ENCODE measurements at places on chromosomes 7 and 10.

DNA sequence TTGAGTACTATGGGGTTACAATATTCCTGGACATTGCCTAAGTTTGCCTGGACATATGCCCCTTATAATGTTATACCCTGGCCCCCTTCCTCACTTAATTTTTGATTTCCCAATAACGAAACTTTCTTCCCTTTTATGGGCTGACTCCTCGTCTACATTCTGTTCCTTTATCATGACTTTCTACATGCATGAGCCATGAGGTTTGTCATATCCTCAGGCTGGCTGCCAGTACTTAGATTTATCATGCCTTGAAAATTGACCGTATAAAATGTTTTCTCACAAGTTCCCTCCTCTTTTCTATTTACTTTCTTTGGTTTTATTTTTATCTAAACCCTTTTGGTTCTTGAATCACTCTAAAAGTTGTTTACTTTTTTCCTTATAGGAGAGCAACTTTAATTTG lies 4.7 kb downstream of the DNAH11 start:
- no peak for DNase-seq

DNA sequence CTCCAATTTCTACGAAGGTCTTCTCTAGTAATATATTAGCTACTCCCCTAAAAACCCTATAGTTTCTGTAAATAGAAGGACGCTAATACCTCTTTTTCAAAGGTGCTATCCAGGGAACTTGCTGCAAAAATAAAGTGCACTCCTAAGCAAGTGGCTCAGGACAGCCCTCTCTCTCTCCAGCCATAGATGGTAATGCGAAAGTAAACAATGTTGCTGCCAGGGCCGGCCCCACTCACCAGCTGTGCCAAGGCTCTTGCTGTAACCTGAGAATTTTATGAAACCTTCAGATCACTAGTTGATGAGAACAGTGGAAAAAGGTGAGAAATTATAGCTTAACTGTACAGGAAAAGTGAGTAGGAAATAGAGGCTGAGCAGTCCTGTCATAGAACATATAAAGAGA lies 10.9 kb upstream of the TAS2R39 start:
- no peak for DNase-seq

DNA sequence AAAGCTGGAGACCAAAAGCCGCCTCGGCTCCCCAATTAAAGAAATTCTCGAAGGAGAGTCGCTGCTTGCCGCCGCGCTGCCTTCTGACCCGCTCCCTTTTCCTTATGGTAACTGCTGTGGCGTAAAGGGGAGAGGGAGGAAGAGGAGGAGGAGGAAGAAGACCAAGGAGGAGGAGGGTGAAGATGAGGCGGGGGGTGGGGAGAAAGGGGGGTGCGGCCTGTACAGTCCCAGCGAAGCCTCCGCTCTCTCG lies 388 bp downstream of the CNOT4 start:
- DNase-seq, result no peak

DNA sequence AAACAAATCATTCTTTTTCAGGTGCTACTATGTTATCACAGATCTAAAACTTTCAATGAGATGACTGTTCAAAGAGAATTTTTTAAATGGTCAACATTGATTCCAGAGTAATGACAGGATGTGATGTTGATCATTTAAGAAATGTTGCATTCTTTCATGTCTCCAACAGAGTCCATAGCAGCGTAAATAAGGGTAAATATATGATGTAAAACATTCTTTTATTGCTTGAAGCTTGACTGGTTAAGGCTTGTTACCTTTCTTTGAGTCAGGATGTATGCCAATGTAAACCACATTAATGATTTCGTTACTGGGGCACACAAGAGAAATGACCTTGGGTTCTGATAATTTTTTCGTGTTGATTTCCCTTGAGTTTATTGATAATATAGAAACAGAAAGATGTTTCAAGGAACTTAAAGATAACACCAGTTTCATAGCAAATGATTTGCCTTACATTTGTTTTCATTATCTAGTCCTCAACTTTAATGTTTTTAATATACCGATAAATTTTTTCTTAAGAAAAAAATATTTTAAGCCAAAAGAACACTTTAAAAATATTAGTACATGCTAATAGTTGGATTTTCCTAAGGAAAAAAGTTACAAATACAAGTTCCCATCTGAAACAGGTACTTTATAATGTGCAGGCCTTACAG lies 3.5 kb downstream of the STK17A start:
- DNase-seq, result no peak

DNA sequence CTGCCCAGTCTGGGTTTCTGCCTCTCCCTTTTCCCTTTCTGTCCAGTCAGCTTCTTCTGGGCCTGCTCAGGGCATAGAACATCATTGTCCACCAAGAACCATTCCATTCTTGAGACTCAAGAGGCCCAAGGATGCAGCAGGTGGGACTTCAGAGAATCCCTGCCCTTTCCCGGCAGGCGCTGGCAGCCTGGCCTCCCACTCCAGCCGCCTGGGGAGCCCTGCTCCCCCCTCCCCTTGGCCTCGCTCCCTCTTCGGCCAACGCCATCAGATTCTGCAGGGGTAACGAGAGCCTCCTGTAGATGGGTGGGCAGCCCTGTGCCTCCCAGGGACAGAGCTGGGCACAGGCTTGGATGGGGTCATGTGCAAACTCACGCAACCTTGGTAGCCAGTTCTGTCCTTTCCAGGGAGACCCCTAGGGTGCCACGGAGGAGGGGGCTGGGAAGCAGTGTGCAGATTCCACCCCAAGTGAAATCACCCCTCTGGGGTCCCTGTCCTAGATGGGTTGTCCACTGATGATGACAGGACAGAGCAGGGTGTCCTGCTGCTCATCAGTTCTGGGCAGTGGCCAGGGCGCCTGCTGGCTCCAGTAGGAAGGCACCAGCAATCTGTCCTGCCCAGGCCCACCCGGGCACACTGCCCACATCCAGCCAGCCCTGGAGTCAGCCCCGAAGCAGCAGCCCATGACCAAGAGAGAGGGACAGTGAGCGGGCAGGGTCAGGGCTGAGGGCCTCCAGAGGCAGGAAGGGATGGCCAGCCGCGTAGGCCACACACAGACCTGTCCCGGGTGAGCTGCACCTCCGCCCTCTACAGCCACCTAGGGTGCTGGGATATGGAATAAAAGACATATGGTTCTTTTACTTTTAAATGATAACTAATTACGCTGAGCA lies 47.7 kb downstream of the RASGEF1A start:
- no peak for DNase-seq

- no peak for DNase-seq
These were observed 1.3 kb upstream of the GET4 start for GRCh38 chr7:875051-875450.

- DNase-seq, result no peak
These were observed 86.9 kb downstream of the VTI1A start for GRCh38 chr10:112533916-112534315.

DNA sequence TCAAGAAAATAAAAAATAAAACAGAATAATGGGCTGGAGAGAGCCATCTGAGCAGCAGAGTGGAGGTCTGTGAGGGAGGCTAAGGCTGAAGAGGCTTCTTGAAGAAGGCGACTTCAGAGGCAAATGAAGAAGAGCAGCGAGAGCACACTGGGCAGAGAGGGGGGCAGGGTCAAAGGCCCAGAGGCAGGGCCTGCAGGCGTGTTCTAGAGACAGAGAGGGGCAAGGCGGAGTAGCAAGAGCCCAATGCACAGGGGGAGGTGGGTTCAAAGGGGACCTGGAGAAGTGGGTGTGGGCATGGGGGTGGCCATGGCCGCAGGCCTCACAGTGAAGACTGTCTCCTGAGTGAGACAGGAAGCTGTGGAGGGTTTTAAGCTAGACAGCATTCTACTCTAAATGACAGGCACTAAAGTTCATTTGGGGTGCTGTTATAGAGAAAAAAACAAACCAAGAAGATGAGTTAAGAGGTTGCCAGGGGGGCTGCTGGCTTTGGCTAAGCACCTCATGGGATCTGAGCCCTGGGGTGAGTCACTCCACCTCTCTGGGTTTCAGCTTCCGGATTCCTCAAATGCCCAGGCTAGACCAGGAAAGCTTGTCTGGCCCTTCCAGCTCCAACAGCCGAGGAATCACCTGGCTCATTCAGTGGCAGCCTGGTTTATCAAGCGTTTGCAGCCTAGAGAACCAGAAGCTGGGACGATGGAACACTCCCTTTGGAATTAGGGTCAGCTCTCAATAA lies 81.7 kb downstream of the DLG5 start:
- DNase-seq, result no peak

DNA sequence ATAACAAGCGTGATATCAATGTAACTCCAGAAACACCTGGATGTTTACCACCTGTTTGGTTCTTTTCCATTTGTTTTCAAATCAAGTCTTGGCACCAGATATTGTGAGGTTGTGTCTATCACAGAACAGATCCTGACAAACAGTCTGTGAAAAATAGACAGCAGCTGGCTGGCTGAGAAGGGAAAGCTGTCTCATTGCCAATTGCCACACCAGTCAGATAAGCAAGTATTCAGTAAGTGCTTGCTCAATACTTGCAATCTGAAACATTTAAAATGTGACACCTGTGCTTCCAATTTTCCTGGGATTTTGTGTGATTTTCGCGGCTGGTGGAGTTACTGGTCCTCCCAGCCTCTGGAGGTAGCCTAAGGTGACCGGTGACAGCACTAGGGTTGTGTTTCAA lies 147.9 kb upstream of the MYO3A start:
- DNase-seq, result no peak

DNA sequence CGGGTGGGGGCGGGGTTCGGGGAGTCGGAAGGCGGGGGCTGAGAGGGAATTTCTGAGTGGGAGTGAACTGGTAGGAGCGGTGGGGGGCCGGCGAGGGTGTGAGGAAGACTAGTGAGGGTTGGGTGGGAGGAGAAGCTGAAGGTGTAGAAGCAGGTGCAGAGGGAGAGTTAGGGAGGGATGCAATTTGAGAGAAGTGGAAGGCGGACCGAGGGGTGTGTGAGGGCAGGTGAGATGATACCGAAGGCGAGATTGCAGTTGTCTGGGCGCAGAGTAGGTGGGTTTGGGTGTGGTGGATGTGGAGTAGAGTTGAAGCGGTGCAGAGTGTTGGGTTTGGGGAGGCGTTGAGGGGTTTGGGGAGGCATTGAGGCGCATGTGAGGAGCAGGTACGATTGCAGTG lies 643 bp downstream of the KAT6B start:
- no peak for DNase-seq
